Hippocampal formation (tissue), 2 donors: ENCODE measurements at places on chromosomes 6 and 20.

- peak; percentile 82 for DNase-seq
These were observed 140.8 kb downstream of the BTBD9 start for GRCh38 chr6:38498805-38499445.

DNA sequence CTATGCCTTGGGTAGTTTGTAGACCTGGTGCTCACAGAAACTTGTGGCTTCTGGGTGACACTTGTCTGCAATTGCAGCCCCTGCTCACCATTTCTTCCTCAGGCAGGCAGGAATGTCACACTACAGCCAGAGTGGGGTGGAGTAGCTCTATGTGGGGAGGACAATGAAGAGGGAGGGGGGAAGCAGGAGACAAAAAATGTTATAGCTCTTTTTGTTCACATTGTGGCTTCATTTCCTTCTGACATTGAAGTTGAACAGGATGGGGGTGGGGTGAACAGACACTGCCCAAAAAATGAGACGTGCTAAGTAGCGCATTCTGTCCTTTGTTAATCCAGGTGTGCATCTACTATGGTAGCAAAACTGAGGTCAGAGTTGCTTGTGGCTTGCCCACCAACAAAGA lies at the start of gene THEMIS:
THEMIS (minus strand) TSS at position 124 of the 400 bp plus-strand sequence. CDS start 126 bp downstream, outside the sequence.
- no peak for DNase-seq

DNA sequence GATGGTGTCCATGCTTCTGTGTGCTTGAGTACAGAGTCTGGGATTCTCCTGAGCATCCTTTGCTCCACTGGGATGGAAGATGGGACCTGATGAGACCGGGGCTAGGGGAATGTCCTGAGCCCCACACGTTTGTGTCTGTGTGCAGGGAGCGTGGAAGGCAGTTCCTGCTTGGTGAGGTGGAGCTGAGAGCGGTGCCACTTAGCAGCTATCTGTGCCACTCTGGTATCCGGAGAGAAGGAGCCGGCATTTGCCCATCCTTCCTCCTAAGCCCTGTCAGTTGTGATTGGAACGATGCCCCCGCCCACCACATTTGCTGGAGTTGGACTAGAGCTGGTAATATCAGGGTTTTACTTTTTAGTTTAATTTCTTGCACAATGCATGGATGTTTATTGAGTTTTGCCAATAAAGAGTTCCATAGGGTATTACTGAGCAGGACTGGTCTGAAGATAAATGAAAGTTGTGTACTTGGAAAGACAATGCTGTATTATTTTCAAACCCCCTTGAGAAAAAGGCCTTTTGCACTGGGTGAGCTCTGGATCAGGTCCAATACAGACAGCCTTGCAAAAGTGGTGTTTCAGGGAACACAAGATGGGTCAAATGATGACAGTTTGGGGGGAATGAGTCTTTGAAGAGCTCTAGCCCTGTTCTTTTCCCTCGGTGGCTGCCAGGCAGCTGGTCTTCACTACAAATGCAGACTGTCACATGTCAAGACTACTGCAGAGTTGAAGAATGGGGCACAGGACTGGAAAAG lies 130.8 kb downstream of the SYCP2 start:
- DNase-seq: peak; percentile 22

GRCh38 chr6:53154071-53154470 lies 5.4 kb upstream of the GCM1 start:
- DNase-seq: no peak

DNA sequence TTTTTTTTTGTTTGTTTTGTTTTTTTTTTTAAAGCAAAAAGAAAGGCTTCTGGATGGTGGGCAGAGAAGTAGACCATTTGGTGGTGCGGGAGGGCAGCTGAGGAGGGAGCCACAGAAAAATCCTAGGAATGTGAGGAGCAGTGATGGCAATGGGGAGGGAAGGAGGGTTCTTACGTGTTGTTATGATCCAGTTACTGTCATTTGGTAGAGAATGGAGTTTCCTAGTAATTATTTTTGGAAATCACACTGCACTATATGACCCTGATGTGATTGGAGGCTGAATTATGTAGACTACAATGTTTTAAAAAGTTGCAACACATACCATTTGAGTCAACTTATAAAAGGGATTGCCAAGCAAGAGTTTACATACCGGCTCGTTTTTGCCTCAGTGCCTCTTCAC lies 22.1 kb downstream of the ADGRF5 start:
- no peak for DNase-seq

DNA sequence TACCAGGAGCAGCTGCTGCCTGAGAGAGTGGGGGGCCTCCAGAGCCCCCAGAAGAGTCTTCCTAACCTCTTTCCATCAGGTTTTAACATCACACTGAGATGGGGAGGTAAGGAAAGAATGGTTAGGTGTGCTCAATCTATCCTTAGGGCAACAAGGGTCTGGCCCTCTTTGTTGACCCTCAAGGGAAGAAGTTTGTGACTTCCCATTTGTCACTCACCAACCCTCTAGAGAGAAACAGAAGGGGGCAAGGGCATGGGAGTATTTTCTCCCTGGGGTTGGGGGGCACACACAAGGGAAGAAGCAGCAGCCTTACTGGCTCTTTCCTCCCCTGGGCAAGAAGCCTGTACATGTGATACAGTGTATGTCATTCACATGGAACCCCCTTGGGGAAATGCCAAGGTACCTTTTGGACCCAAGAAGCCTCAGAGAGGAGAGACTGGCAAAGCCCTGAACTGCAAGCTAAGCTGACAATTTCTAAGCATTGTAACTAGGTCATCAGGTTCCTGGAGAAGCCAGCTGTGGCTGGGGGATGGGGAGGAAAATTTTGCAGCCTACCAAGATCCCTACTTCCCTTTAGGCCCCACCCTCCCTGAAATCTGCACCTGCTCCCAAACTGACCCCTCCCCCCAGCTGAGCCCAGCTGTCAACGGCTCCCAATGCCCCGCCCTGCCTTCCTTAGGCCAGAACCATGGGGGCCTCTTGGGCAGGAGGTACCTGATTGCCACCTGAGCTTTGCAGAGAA lies 14.5 kb downstream of the BCL2L1 start:
- no peak for DNase-seq

DNA sequence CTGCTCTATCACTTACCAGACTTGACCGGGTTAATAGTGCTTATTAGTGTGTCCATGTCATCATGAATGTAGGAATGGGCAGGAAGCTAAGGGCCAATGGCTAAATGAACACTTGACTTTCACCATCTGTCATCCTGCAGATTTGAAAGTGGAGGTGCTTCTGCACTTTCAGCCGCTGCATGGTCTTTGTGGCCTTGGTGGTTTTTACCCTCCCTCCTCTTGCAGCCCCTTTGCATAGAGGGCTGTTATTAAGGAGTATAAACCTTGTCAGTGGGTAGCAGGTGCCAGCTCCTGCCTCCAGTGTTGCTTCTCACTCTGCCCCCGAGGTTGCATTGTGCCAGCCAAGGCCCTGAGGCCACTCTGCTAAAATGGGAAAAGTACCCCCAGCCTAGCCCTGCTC lies 122.2 kb upstream of the TNFAIP3 start:
- no peak for DNase-seq

- no peak for DNase-seq
These were observed 306.2 kb upstream of the NT5E start for GRCh38 chr6:85143676-85144075.

GRCh38 chr20:7094438-7094997 lies 327.0 kb downstream of the BMP2 start:
- DNase-seq: peak; percentile 2
